ENCODE measurements at places on chromosomes 1 and 21. TPM values are rescaled to one million over a fixed set of nuclear protein-coding genes. Genes with fewer than 3 reads are reported as not detected.

- no peaks in the 10 kb centered on the region for H3K4me1 ChIP-seq
- no peak overlapping the region for H3K4me3 ChIP-seq
- H3K27ac ChIP-seq, result no peak overlapping the region
- no peaks in the 10 kb centered on the region for H3K36me3 ChIP-seq
- peaks cover 7% of the 10 kb centered on the region for H3K27me3 ChIP-seq
Measured at GRCh38 chr1:30668546-30669327, 54.6 kb downstream of the MATN1 start.

DNA sequence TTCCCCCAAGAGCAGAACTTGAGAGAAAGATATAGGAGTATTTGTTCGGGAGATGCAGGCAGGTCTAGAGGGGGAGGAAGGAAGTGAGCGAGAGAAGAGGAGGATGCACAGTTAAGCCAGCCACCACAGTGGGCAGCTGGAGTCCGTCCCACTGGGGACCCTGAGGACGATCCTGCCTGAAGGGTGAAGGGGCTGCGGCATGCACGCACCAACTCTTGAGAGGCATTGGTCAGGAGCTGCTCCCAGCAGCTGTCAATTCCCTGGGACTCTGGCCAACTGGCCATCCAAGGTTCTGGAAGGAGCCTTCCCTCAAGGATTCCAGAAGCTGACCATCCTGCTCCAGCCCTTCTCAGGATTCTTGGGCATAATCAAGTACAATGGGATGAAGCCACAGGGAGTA, 246.9 kb downstream of the MATN1 start:
- H3K4me3 ChIP-seq, result no peak overlapping the region
- no peak for DNase-seq
- H3K4me1 ChIP-seq, result no peaks in the 10 kb centered on the region
- H3K36me3 ChIP-seq, result peaks cover 1% of the 10 kb centered on the region

CLCNKA gene
- not detected for total RNA-seq

C1orf21 gene
- 1.9 TPM for total RNA-seq

- no peak overlapping the region for H3K4me3 ChIP-seq
- no peak for DNase-seq
- H3K27me3 ChIP-seq, result peaks cover 12% of the 10 kb centered on the region
- no peak overlapping the region for H3K27ac ChIP-seq
Measured at GRCh38 chr1:20449735-20450311, 36.2 kb downstream of the CAMK2N1 start.

- H3K4me3 ChIP-seq, result no peak overlapping the region
- peaks cover 15% of the 10 kb centered on the region for H3K27me3 ChIP-seq
- H3K4me1 ChIP-seq, result no peaks in the 10 kb centered on the region
- H3K36me3 ChIP-seq, result no peaks in the 10 kb centered on the region
- no peak for DNase-seq
- no peak overlapping the region for H3K27ac ChIP-seq
Measured at GRCh38 chr1:44566281-44567046, 107.8 kb downstream of the TMEM53 start.

DNA sequence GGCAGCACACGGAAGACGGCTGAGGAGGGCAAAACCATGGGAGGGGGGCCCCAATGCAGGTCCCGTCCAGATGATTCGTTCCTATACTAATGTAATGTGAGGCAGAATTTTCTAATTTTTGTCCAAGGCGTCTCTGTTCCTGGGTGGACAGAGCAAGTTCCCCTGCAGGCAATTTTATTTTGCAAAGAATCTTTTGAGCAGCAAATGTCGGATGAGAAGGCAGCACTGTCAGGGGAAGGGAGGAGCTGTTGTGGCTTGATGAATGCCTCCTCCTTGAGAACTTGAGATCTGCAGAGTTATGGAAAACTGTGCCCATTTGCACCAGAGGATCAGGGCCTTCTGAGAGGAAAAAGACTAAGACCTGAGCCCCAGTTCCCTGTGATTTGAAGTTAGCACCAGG, 17.3 kb downstream of the SLC1A7 start:
- H3K4me1 ChIP-seq, result no peaks in the 10 kb centered on the region
- no peak overlapping the region for H3K4me3 ChIP-seq
- H3K27me3 ChIP-seq, result peaks cover 9% of the 10 kb centered on the region
- no peak overlapping the region for H3K27ac ChIP-seq
- H3K36me3 ChIP-seq, result no peaks in the 10 kb centered on the region
- DNase-seq, result no peak

- H3K27ac ChIP-seq, result no peak overlapping the region
- no peak for DNase-seq
- H3K27me3 ChIP-seq, result peaks cover 11% of the 10 kb centered on the region
Measured at GRCh38 chr1:100708476-100709062, 11.0 kb upstream of the VCAM1 start.

SLC25A34 gene
- 1.5 TPM for total RNA-seq

DNA sequence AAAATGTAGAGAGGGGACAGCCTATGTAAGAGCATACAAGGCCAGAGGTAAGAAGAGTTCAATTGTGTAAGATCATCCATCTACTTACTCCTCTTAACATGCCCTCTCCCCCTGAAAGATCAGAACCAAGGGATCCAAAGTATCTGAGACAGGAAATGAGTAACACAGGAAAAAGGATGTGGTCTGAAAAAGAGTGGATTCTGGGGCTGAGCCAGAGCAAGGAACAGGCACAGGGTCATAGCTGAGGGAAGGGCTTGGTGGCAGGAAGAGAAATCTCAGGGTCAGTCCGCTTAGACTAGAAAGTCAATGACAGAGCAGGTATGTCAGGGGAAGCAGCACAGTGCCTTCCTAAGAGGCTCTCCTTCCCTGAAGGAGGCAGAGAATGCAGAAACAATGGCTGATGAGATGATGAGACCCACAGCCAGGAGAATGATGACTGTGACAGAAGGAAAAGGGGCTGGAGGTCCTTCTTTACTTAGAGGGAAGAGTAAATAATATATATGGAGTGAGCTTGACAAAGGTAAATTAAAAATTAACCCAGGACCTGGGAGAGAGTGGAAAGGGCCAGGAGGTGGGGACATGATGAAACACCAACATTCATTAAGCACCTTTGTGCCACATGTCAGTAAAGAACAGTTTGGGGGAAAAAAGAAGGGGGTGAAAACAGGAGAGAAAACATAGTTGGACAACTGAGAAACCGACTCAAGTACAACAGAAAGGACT, 26.2 kb upstream of the A3GALT2 start:
- DNase-seq, result peak; percentile 20
- H3K4me3 ChIP-seq, result peak overlapping the region; percentile 44
- H3K4me1 ChIP-seq, result peaks cover 53% of the 10 kb centered on the region
- peak overlapping the region; percentile 11 for H3K27ac ChIP-seq
- peaks cover 12% of the 10 kb centered on the region for H3K36me3 ChIP-seq

ANKRD45 gene
- not detected for total RNA-seq

- H3K4me1 ChIP-seq, result peaks cover 23% of the 10 kb centered on the region
- H3K4me3 ChIP-seq, result peak overlapping the region; percentile 93
- peaks cover 2% of the 10 kb centered on the region for H3K27me3 ChIP-seq
- H3K27ac ChIP-seq, result no peak overlapping the region
Measured at GRCh38 chr1:229509576-229509975, 1.4 kb upstream of the NUP133 start.

RPTN gene
- total RNA-seq, result not detected

DNA sequence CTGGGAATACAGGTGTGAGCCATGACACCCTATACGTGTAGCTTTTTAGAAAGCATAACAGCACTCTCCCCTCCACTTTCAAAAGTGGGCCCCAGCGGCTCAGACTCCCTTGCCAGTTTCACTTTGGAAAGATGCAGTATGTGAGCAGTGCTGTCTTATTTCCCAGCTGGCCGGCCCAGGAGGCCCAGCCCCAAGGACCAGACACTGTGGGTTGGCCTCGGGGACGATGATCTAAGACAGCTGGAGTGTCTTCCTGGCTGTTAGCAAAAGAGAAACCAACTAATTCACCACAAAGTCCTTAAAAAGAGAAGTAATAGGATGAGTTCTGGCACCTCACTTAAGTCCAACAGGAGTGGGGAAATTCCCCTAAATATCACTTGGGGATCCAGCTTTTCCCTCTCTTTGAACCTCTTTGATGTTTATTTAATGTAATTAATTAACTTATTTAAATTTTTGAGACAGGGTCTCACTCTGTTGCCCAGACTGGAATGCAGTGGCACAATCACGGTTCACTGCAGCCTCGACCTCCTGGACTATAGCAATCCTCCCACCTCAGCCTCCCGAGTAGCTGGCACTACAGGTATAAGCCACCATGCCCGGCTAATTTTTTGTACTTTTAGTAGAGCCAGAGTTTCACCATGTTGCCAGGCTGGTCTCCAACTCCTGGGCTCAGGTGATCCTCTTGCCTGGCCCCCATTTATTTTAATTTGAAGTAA, 17.6 kb upstream of the CLIC4 start:
- peaks cover 6% of the 10 kb centered on the region for H3K4me1 ChIP-seq
- no peaks in the 10 kb centered on the region for H3K36me3 ChIP-seq
- no peak overlapping the region for H3K4me3 ChIP-seq
- peak; percentile 41 for DNase-seq
- no peaks in the 10 kb centered on the region for H3K27me3 ChIP-seq

LCE3C gene
- not detected for total RNA-seq

IL19 gene
- total RNA-seq, result not detected

BTF3L4 gene
- 35.2 TPM for total RNA-seq

GRCh38 chr1:161511018-161511755, 5.9 kb downstream of the FCGR2A start:
- H3K27me3 ChIP-seq, result peaks cover 3% of the 10 kb centered on the region
- no peak overlapping the region for H3K4me3 ChIP-seq
- peaks cover 9% of the 10 kb centered on the region for H3K4me1 ChIP-seq
- no peak for DNase-seq
- no peak overlapping the region for H3K27ac ChIP-seq
- no peaks in the 10 kb centered on the region for H3K36me3 ChIP-seq

- H3K36me3 ChIP-seq, result peaks cover 4% of the 10 kb centered on the region
- peaks cover 81% of the 10 kb centered on the region for H3K4me1 ChIP-seq
- DNase-seq, result peak; percentile 94
Measured at GRCh38 chr1:2290595-2291510, 62.7 kb downstream of the SKI start.

DNA sequence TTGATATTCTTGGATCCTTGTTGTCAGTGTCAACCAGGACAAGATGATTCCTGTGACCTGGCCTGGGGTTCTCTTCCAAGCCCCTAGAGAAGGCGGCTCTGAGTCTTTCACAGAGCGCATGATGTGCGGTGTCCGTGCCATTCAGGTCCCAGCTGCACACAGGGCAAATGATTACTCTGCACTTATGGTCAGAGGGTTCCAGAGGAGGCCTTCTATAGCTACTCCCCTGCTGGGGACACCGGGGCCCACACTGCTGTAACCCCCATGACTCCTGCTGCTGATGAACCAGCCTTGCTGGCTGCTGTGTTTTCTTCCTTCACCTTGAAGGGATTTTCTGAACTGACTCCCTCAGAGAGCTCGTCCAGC, 1.5 kb downstream of the PTGFRN start:
- no peak overlapping the region for H3K27ac ChIP-seq
- H3K4me3 ChIP-seq, result no peak overlapping the region
- H3K36me3 ChIP-seq, result no peaks in the 10 kb centered on the region
- no peaks in the 10 kb centered on the region for H3K27me3 ChIP-seq
- H3K4me1 ChIP-seq, result peaks cover 7% of the 10 kb centered on the region

ZSWIM5 gene
- total RNA-seq, result 0.51 TPM

GRCh38 chr1:46536527-46536926, 14.9 kb downstream of the KNCN start:
- H3K27me3 ChIP-seq, result peaks cover 3% of the 10 kb centered on the region
- H3K4me3 ChIP-seq, result no peak overlapping the region
- no peak for DNase-seq
- H3K4me1 ChIP-seq, result peaks cover 13% of the 10 kb centered on the region
- H3K27ac ChIP-seq, result no peak overlapping the region
- H3K36me3 ChIP-seq, result no peaks in the 10 kb centered on the region

S100A4 gene
- 382 TPM for total RNA-seq

MOB3C gene
- total RNA-seq, result 8.2 TPM

DNA sequence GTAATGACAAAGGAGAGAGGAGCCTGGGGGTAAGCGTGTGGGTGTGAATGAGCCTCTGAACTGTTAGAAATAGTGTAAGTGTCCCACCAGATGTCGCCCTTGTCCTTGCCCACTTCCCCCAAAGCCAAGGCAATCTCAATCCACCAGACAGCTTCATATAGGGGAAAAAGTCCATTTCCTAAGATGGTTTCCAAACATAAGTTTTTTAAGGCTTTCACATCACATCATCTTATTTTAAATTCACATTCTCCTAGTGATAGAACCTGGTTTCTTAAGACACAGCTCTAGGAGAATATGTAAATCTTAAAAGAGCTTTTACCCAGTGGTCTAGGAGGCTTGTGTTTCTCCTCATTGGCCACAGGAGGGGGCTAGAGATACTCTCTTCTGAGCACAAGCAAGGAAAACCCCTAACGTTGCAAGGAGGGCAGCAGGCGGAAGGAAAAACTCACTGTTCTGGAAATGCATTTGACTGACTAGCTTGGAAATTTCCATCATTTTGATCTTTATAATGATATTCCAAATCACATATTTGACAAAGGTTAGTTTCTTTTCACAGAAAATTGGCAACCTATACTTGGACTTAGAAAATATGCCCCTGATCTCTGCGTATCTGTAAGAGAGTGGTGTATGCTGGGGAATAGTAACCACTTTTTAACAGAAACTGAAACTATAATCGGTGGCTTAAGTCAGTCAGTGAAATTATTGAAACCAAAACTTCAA, 51.9 kb upstream of the LPAR3 start:
- no peaks in the 10 kb centered on the region for H3K27me3 ChIP-seq
- H3K36me3 ChIP-seq, result peaks cover 33% of the 10 kb centered on the region
- peaks cover 26% of the 10 kb centered on the region for H3K4me1 ChIP-seq
- DNase-seq, result peak; percentile 72
- peak overlapping the region; percentile 75 for H3K4me3 ChIP-seq

GRCh38 chr1:114828251-114828650, 26.4 kb upstream of the SYCP1 start:
- H3K27ac ChIP-seq, result no peak overlapping the region
- no peak overlapping the region for H3K4me3 ChIP-seq
- no peaks in the 10 kb centered on the region for H3K4me1 ChIP-seq
- no peak for DNase-seq
- peaks cover 5% of the 10 kb centered on the region for H3K36me3 ChIP-seq

NPHS2 gene
- not detected for total RNA-seq

GRCh38 chr1:230752407-230752806, 5.2 kb downstream of the CAPN9 start:
- no peak overlapping the region for H3K27ac ChIP-seq
- peaks cover 5% of the 10 kb centered on the region for H3K27me3 ChIP-seq
- H3K4me1 ChIP-seq, result no peaks in the 10 kb centered on the region

OMA1 gene
- total RNA-seq, result 12.0 TPM

- no peaks in the 10 kb centered on the region for H3K4me1 ChIP-seq
- DNase-seq, result no peak
- no peaks in the 10 kb centered on the region for H3K36me3 ChIP-seq
- H3K27ac ChIP-seq, result no peak overlapping the region
- H3K27me3 ChIP-seq, result no peaks in the 10 kb centered on the region
Measured at GRCh38 chr1:21874328-21874727, 62.3 kb downstream of the LDLRAD2 start.

Measured in activated CD4-positive, alpha-beta memory T cell treated with anti-CD3 and anti-CD28 coated beads for 36 hours (primary cell).